Activated CD4-positive, alpha-beta T cell treated with anti-CD3 and anti-CD28 coated beads for 36 hours (primary cell): ENCODE measurements at places on chromosomes 12 and 14. TPM values are rescaled to one million over a fixed set of nuclear protein-coding genes. Genes with fewer than 3 reads are reported as not detected.

DNA sequence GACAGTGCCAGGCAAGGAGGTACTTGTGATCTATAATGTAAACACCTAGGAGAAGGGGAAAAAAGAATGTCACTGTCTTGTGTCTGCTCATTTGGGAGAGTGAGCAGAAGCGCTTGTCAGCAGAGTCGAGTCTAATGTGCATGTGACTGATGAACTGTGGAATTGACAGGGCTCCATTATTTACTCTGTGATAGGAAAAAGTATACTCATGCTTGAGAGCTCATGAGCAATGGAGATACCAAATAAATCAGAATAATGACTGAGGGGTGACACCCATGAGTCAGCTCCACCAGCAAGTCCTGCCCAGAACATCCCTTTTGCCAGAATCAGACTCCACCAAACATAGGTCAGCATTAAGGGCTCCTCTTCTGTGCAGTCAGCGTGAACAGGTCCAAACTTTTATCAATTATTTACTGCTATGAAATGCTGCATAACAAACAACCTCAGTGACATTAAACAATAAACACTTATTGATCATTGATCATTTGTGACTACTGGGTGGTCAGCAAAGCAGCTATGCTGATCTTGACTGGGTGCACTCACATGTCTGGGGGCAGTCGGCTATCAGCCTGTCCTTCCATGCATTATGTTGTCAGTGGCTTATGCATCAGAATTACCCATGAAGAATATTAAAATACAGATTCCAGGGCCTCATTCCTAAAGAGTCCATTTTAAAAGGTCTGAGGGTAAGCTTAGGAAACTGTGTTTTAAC, 29.2 kb upstream of the WSCD2 start:
- DNase-seq: no peak

GRCh38 chr12:25825446-25825845, 133.0 kb upstream of the RASSF8 start:
- DNase-seq: no peak

- no peak for DNase-seq
Observed at GRCh38 chr12:48961801-48962200, 4.5 kb upstream of the ARF3 start.

GRCh38 chr12:128652136-128652751, 171.5 kb downstream of the SLC15A4 start:
- no peak for DNase-seq

DNA sequence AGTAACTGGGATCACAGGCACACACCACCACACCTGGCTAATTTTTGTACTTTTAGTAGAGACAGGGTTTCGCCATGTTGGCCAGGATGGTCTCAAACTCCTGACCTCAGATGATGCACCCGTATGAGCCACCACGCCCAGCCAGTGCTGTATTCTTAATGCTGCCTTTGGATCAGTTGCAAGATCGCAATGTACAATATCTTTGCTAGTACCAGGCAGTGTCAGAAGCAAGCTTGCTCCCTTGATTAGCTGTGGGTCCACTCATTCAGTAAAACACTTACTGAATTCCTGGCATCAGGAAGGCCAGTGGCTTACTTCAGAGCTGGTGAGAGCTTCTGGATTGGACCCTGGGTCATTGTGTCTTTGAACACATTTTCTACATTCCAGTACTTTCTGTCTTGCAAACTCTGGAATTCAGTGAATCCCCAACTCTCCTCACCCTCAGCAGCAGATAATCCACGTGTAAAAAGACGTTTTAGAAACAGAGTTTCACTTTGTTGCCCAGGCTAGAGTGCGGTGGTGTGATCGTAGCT, 1183.7 kb downstream of the AACS start:
- DNase-seq: no peak

DNA sequence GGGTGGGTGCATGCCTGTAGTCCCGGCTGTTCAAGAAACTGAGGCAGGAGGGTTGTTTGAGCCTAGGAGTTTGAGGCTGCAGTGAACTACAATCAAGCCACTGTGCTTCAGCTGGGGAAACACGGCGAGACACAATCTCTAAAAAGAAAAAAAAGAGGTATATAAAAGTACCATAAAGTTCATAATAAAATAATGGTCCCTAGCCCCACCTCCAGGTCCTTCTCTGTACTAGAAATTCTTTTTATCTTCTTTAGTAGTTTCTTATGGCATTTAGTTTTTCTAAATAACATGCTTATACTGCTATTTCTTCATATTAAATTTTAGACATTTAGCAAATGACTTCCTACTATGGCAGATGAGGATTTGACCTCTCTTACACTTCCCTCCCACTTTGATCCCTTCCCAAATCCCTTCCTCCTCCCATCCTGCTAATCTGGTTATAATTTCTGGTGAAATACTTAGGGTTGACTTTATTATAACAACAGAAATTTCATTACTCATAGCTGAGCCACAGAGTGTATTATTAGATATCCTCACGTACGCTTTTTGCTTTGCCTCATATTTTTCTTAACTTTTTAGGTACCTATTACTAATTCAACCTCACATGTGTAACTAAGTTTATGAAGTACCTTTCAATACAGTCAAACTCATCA, 94.7 kb downstream of the SLC41A2 start:
- no peak for DNase-seq

GRCh38 chr14:97634751-97635150, 837.6 kb downstream of the VRK1 start:
- peak; percentile 55 for DNase-seq

- no peak for DNase-seq
Observed at GRCh38 chr14:95513291-95513690, 3.2 kb downstream of the SYNE3 start.

DNA sequence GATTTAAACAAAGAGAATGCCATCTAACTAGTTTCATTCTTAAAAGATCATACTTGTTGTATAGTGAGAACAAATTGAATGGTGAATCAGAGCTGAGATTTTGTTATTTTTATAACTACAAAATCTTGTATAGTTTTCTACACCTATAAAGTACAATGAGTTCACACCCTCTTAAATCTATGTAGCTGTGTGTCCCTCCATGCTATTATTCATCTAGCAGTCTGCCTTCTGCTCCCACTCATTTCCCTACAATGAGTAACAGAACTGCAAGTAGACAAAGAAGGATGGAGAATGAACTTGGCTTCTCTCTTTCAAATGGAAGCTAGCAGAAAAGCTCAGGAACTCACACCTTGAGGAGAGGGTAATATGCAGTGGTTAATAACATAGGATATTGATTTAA, 7.1 kb downstream of the IFNG-AS1 start:
- DNase-seq: no peak

GRCh38 chr14:101181446-101182313, 278.2 kb upstream of the RTL1 start:
- no peak for DNase-seq

DNA sequence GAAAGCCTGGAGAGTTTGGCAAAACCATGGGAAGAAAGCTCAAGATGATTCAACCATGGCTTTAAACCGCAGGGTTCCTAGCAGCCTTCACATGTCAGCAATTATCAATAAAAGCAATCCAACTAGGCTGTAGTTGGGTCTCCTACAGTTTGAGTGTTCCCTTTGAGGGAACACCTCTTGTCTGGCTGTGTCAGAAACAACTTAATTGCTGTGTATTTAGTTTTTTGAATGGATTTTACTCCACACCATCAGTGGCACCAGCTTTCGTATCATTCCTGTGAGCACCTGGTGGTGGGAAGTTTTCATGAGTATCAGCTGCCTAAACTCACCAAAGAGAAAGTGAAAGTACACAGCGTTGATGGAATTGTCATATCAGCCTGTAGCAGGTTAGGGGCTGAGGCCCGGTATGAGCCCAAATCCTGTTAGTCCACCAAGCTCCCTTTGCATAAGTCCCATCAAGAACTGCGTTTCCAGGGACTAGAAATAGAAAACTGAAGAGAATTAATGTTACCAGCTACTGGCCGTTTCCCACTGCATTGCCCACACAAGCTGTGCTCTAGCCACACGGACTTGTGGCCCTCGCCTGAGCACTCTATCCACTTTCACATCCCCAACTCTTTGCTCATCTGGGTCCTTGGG, 10.9 kb upstream of the IL26 start:
- DNase-seq: peak; percentile 46

DNA sequence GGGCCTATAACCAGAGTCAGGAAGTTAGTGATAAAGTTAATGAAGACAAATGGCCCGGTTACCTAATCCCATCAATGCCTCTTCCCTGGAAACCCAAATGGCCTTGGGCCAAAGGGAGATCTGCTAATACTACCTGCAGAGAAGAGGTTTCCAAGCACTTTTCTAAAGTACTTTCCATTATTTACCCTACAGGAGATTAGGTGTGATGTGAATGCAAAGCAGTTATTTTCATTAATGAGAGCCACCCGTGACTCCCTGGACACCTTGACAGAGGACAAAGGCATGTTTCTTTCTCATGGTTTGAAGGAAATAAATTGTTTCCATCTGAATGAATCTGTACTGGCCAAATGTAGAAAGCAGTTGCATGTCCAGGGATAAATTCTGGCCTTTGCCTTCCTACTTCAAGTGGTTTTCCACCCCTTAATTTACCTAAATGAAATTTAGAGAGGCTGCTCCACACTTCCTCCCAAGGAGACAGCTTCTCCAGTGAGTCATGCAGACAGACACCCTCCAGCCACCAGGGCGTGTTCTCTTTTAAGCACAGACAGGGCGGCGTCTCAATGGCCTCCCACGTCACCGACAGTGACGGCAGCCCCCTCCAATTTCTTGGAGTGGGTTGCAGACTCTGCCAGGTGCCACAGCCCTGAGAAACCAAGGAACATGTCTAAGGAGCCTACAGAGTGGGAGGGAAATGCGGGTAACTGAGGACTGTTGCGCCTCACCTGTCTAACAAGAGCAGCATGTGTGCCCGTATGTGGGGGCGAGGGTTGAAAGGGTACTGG, 43.9 kb upstream of the GNPNAT1 start:
- DNase-seq: no peak

- no peak for DNase-seq
Observed at GRCh38 chr14:55019968-55020554, 6.8 kb downstream of the WDHD1 start.

DNA sequence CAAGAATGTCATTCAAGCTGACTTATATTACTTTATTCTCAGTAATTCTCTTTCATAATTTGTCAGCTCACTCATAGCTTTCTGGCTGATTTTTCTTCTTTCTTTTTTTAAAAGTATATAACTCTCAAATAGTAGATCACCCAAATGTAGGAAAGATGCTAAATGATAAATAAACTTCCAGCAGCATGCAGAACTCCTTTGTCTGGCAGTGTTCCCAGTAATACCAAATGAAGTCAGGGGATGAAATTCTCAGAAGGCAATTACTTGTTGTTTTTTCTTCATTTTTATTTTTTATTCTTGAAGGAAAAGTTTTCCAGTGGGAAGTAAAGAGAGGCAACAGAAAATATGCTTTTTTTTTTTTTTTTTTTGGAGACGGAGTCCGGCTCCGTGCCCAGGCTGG, 133.3 kb upstream of the SLCO1C1 start:
- DNase-seq: no peak

DNA sequence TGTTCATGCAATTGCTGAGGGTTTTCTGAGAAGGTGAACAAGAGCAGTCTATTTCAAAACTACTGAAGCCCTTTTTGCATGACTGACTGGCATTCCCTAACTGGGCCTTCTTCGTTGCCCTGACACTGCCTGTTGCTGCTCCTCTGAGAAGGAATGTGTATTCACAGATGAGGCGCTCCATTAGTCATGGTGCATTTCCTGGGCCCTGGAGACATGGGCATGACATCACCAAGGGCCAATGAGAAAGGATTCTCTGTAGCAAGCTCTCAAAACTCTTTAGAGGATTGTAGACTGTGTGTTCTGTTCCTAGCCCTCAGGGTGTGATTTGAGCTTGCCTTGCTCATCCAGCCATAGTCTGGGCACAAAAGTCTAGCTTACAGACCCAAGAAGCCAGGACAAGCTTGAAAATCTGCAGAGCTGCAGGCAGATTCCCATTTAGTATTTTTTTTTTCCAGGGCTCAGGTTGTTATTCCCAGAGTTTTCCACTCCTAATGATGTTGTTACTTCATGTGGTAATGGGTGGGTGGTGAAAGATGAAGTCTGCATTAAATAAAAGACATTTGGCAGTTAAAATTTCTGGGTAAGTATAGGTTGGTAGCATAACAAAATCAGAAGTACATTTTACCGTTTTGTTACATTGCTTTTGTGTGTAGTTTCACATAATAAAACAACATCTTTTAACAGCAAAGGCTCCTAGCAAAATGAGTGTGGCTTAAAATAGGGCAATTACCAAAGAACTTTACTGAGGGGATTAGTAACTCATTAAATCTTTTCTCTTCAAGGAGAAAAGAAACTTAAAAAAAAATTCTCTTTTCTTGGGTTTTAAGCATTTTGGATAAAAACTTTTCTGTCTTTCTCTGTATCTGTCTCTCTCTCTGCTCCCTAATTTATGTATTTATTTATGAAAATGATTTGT, 318.4 kb downstream of the RAD51B start:
- peak; percentile 39 for DNase-seq

- DNase-seq: peak; percentile 93
Observed at GRCh38 chr12:124906606-124907261, 7.7 kb downstream of the UBC start.

- no peak for DNase-seq
Observed at GRCh38 chr12:95838125-95838524, 20.6 kb upstream of the SNRPF start.

DNA sequence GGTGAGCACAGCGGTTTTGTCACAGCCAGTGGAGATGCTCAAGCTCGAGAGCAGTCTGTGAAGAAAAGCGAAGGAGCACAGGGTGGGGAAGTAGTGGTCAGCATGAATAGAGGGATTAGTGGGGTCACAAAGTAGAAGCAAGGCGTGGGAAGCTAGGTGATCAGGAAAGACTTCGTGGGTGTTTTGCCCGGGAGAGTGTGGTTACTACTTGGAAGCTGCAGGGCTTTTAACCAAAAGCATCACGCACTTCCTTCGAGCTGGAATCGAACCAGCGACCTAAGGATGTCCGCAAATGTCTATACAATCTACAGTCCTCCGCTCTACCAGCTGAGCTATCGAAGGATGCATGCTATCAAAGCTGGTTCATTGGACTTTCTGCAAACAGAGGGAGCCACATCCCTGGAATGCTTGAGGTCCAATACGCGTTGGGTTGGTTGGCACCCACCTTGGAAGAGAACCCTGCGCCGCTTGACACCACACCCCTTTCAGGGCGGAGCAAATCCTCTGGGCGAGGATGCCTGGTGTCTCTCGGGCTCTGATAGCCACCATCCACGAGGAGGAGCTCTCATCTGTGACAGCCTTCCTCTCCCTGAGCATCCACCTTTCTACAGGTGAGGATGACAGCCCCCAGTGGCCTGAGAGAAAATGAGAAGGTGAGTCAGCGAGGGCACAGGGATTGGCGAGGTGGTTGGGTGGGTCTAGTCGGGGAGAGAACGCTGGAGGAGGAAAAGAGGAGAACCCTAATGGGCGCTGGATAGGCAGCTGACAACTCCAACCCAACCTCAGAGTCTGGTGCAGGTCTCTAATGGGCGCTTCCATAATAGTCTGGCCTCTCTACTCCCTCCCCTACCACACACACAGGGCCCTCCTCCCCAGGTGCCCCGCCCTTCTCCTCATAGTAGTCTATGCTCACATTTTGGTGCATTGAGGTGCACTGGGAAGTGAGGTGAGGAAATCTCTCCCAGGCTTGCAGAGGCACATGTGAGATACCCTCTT, 16.0 kb upstream of the OR6S1 start:
- peak; percentile 62 for DNase-seq

Gene RAD9B
- total RNA-seq: 2.2 TPM

Gene LTBP2
- total RNA-seq: 0.37 TPM

Gene MANSC1
- total RNA-seq: 2.5 TPM

Gene AICDA
- total RNA-seq: not detected

Gene CLEC4C
- total RNA-seq: not detected

Gene B3GNT4
- total RNA-seq: 2.0 TPM

Gene LRRIQ1
- total RNA-seq: not detected

Gene MMP17
- total RNA-seq: not detected

Gene KRT80
- total RNA-seq: not detected

Gene NPFF
- total RNA-seq: not detected

Gene GTF2A1
- 40.3 TPM for total RNA-seq

Gene GDF11
- 9.5 TPM for total RNA-seq

Gene TDRD9
- total RNA-seq: 0.42 TPM

Gene ARG2
- total RNA-seq: 11.9 TPM
